ENCODE measurements at places on chromosomes 12 and 14. TPM values are rescaled to one million over a fixed set of nuclear protein-coding genes. Genes with fewer than 3 reads are reported as not detected.

DNA sequence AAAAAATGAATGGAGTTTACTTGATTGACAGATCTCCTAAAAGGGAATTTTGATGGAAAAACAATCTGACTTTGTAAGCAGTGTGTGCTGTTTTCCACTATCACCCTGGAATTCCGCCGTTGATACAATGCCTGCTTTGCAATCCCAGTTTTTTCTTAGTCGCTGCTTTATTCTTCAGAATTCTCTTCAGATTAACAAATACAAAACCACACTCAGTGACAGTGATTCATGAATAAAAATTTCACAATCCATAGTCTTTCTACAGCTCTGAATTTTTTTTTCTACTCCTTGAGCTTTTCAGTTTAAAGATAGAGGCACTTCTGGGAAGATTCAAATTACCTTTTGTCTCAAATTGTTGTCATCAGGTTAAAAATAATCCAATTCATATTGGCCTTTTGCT, 44.6 kb upstream of the KITLG start:
- no peak overlapping the region for H3K4me3 ChIP-seq
- no peak for DNase-seq
- H3K4me1 ChIP-seq: no peaks in the 10 kb centered on the region
- H3K27ac ChIP-seq: no peak overlapping the region

DNA sequence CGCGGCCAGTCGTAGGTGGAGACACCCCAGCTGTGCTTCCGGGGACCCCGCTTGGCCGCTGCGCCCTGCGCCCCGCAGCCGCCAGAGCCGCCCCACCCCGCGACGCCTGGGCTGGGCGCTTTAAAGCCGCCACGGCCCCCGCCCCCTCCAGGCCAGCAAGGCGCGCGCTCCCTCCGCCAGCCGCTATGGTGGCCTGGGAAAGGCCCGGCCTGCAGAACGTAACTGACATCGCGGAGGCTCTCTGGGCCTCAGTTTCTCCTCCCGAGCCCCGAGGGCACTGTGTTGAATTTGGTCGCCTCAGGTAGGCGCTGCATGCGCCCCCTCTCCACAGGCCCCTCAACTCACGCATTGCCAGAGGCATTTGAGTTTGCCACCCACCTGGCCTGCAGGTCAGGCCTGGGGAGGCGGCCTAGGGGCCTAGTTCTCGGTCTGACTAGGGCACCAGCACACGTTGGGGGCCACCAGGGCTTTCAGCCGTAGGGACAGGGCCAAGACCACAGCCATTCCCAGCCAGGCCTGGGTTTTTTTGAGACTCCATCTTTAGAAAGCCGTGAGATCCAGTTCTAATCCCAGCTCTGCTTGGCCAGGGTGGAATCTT, at the start of gene NGB:
Gene NGB, minus strand, starts transcription at position 94 of the 598 bp plus-strand sequence. CDS start 269 bp downstream, outside the sequence.
- H3K36me3 ChIP-seq: no peaks in the 10 kb centered on the region
- no peak for DNase-seq
- no peak within 1 kb of the TSS for H3K27ac ChIP-seq
- no peak within 1 kb of the TSS for H3K4me3 ChIP-seq

GRCh38 chr12:91406920-91407341, 224.3 kb upstream of the DCN start:
- no peaks in the 10 kb centered on the region for H3K27me3 ChIP-seq
- H3K27ac ChIP-seq: no peak overlapping the region
- H3K4me3 ChIP-seq: no peak overlapping the region
- H3K4me1 ChIP-seq: no peaks in the 10 kb centered on the region

- no peaks in the 10 kb centered on the region for H3K27me3 ChIP-seq
- H3K4me3 ChIP-seq: no peak overlapping the region
- H3K27ac ChIP-seq: no peak overlapping the region
These were observed 52.6 kb upstream of the STRN3 start for GRCh38 chr14:31078766-31079165.

GRCh38 chr12:110248096-110248447, 33.0 kb upstream of the ATP2A2 start:
- H3K4me1 ChIP-seq: no peaks in the 10 kb centered on the region
- H3K27ac ChIP-seq: no peak overlapping the region
- H3K36me3 ChIP-seq: no peaks in the 10 kb centered on the region
- DNase-seq: no peak
- H3K4me3 ChIP-seq: no peak overlapping the region
- H3K27me3 ChIP-seq: no peaks in the 10 kb centered on the region

DNA sequence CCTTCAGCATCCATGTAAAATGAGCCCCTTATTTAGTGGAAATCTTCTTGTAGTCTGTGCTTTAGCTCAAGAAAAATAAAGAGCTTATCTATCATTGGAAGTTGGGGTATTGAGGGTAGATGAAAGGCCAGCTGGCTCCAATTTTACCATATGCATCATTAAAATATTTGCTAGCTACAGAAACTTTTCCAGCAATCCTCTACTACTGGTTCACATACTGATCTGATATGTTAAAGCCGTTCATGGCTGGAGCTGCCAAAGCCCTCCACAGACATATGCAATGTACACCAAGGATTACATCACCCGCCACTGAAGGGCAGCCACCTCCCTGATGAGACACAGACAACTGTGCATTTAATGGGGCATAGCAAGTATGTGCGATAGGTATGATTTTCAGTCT, 1205.3 kb downstream of the GALC start:
- no peak for DNase-seq
- no peaks in the 10 kb centered on the region for H3K4me1 ChIP-seq
- no peaks in the 10 kb centered on the region for H3K27me3 ChIP-seq
- no peaks in the 10 kb centered on the region for H3K36me3 ChIP-seq

DNA sequence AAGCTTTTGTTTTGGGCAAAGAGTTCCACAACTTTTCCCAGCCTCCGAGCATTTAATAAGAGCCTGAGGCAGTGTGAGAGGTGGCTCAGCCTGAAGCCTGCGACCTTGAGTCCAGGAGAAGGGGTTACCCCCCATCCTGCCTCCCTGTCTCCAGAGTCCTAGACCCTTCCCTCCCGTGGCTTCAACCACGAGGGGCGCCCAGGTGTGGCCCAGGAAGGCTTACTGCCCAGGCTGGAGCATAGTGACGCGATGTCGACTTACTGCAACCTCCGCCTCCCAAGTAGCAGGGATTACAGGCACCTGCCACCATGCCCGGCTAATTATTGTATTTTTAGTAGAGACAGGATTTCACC, 641 bp downstream of the LRRC43 start:
- no peaks in the 10 kb centered on the region for H3K36me3 ChIP-seq
- DNase-seq: no peak
- H3K4me1 ChIP-seq: no peaks in the 10 kb centered on the region
- H3K4me3 ChIP-seq: no peak overlapping the region
- no peaks in the 10 kb centered on the region for H3K27me3 ChIP-seq

DNA sequence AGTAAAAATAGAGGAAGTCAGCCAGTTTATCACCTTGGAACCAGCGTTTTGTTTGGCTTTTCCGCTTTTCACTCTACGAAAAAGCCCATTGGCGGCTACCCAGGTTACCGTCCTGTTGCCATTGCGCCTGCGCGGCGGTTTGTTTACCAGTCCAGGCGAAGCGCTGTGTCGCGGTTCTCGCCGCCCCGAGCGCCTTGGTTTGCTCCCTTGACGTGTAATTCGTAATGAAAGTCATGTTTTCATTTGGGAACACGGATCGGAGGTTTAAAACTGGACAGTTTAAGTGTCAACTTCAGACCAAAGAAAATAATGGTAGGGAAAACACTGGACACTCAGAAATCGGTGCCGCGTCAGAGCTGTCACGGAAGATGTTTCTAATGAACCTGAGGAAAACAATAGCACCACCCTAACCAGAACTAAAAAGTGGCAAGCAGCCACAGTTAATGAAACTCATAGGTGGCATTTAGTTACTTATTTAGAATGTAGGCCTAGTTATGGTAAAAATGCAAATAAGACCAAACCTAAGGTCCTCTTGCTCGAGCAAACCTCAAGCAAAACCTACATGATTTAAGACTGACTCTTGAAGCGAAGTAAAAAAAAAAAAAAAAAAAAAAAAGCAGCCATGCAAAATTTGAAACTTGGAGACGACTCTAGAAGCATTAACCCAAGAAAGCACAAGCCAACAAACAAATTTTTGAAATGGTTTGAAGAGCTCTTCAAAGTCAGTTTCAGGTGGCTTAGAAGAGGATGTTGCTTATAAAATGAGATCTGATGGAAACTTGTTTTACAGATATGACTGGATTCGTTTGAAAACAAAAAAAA, 790 bp upstream of the GPR19 start:
- H3K36me3 ChIP-seq: no peaks in the 10 kb centered on the region
- peaks cover 24% of the 10 kb centered on the region for H3K4me1 ChIP-seq
- H3K27me3 ChIP-seq: no peaks in the 10 kb centered on the region
- H3K27ac ChIP-seq: peak overlapping the region; percentile 87

DNA sequence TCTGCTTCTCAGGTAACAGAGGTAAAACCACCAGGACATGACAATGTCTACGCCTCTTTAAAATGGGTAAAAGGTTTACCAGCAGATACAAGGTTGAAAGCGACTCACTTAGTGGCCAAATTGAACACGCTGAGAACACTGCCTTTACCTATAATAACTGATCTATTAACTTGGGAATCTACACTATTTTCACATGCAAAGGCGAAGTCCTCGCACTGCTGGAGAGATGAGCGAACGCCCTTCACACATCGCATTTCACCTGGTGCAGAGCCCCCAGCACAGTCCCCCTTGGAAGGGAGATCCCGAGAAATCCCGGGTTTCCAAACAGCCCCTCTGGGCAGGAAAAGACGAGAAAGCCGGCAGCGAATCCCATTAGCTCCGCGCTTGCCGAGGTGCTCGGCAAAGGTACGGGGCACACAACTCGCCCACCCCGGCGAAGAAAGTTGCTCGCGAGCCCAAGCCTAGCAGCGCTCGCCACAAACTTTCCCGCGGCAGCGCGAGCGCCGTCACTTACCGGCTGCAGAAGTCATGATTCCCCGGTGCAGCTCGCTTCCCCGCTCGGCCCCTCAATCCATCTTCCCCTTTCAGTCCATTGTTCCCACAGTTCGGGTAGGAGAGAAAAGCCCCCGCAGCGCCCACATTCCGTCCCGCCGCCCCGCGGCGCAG, 423 bp downstream of the FGD6 start:
- peak overlapping the region; percentile 87 for H3K4me3 ChIP-seq
- no peaks in the 10 kb centered on the region for H3K36me3 ChIP-seq
- DNase-seq: no peak
- no peaks in the 10 kb centered on the region for H3K27me3 ChIP-seq
- H3K4me1 ChIP-seq: peaks cover 34% of the 10 kb centered on the region

DNA sequence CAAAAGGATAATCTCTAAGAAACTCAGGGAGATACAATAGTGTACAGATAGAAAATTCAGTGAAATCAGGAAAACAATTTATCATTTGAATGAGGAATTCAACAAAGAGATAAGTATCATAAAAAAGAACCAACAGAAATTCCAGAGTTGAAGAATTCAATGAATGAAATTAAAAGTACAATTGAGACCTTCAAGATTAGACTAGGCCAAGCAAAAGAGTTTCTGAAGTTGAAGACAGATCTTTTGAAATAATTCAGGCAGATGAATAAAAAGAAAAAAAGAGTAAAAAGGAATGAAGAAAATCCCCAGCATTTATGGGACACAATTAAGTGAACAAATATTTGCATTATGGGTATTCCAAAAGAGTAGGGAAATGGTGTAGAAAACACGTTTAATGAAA, 412.6 kb downstream of the TMEM121 start:
- H3K27ac ChIP-seq: no peak overlapping the region
- no peaks in the 10 kb centered on the region for H3K27me3 ChIP-seq

DNA sequence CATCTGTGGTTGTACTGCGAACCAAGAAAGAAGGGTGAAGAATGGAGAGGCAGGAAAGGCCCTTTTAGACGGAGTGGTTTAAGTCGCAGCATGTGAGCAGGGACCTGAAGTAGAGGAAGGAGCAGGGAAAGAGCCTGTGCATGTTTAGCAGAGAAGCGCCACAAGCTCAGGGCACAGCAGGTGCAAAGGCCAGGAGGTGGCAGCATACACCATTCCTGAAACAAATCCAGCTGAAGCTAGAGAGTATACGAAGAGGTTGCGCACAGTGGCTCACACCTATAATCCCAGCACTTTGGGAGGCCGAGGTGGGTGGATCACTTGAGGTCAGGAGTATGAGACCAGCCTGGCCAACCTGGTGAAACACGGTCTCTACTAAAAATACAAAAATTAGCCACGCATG, 49.9 kb downstream of the HELB start:
- no peaks in the 10 kb centered on the region for H3K27me3 ChIP-seq
- H3K4me1 ChIP-seq: no peaks in the 10 kb centered on the region
- peaks cover 4% of the 10 kb centered on the region for H3K36me3 ChIP-seq
- H3K27ac ChIP-seq: no peak overlapping the region
- DNase-seq: no peak
- no peak overlapping the region for H3K4me3 ChIP-seq

GRCh38 chr12:108457006-108457733, 57.9 kb upstream of the FICD start:
- H3K4me3 ChIP-seq: no peak overlapping the region
- peak; percentile 20 for DNase-seq
- H3K27me3 ChIP-seq: no peaks in the 10 kb centered on the region
- no peaks in the 10 kb centered on the region for H3K36me3 ChIP-seq
- no peaks in the 10 kb centered on the region for H3K4me1 ChIP-seq

- no peak overlapping the region for H3K4me3 ChIP-seq
- DNase-seq: no peak
- no peaks in the 10 kb centered on the region for H3K36me3 ChIP-seq
- H3K27ac ChIP-seq: no peak overlapping the region
- peaks cover 6% of the 10 kb centered on the region for H3K4me1 ChIP-seq
- peaks cover 8% of the 10 kb centered on the region for H3K27me3 ChIP-seq
These were observed 131.5 kb downstream of the KCNK10 start for GRCh38 chr14:88191605-88192004.

DNA sequence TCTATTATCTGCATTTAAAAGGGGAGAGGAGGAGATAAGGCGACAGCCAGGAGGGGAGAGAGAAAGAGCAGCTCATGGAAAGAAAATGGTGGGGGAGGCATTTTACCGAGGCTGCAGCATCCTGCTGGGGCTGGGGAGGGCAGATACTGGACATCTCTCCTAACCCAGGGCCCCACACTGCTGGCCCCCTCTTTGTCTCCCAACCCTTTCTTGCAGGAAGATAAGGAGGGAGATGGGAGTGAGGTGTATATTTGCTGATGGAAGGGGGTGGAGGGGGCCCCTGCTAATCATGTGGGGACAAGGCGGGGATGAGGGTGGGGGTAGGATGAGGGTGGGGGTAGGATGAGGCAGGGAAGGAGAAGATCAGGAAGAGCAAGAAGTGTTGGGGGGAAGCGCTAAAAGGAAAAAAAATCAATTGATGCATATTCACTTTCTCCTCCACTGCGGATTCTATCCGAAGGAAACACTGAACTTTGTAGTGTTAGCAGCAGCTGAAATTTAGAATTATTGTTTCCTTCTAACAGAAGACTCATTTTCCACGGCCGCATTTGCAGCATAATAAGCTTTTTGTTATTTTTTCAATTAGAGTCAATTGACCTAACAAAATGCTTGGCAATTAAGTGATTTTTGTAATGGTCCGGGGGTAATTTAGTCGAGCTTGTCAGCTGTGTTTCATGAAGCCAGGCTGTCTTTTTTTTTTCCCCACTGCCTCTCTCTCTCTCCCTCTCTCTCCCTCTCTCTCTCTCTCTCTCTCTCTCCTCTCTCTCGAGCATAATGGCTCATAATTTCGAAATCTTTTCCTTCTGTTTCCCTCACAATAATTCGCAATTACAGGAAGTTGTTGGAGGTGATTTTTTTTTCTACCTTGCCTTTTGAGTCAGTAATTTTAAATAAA, 1134.6 kb downstream of the BCL11B start:
- no peak overlapping the region for H3K27ac ChIP-seq
- peaks cover 77% of the 10 kb centered on the region for H3K4me1 ChIP-seq
- no peaks in the 10 kb centered on the region for H3K27me3 ChIP-seq
- H3K36me3 ChIP-seq: no peaks in the 10 kb centered on the region

DDN gene
- polyA plus RNA-seq: not detected

TMEM117 gene
- polyA plus RNA-seq: 3.0 TPM

MMP17 gene
- not detected for polyA plus RNA-seq

CIT gene
- not detected for polyA plus RNA-seq

KRT72 gene
- not detected for polyA plus RNA-seq

OR11G2 gene
- not detected for polyA plus RNA-seq

CPNE6 gene
- not detected for polyA plus RNA-seq

COCH gene
- 0.27 TPM for polyA plus RNA-seq

AQP6 gene
- not detected for polyA plus RNA-seq

BCL11B gene
- polyA plus RNA-seq: 2.6 TPM

DLGAP5 gene
- not detected for polyA plus RNA-seq

SLC6A15 gene
- polyA plus RNA-seq: not detected

CD163 gene
- not detected for polyA plus RNA-seq
